NB4 (cell line): ENCODE measurements at places on chromosomes 7 and 10.

GRCh38 chr7:44289341-44290251 lies 35.8 kb downstream of the CAMK2B start:
- no peak for DNase-seq

DNA sequence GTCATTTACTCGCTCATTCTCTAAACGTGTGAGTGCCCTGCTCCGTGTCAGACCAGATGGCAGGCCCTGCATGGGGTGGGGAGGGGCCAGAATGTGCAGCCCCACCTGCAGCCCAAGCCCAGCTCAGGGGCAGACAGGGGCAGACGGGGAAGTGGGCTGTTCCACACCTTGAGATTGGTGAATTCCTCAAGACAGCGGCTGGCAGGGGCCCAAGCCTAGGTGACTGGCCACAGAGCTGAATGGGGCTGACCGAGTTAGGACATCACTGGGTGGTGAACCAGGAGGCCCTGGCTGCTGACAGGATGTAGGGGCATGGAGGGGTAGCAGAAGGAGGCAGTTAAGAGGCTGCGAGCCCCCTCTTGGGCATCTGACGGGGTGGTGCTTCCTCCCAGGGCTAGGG lies 79.1 kb downstream of the MGMT start:
- DNase-seq, result no peak

- DNase-seq, result no peak
These were observed 145.6 kb upstream of the PPP2R2D start for GRCh38 chr10:131755200-131755599.

- DNase-seq, result no peak
These were observed 59.8 kb upstream of the CYP2C9 start for GRCh38 chr10:94878649-94879048.

DNA sequence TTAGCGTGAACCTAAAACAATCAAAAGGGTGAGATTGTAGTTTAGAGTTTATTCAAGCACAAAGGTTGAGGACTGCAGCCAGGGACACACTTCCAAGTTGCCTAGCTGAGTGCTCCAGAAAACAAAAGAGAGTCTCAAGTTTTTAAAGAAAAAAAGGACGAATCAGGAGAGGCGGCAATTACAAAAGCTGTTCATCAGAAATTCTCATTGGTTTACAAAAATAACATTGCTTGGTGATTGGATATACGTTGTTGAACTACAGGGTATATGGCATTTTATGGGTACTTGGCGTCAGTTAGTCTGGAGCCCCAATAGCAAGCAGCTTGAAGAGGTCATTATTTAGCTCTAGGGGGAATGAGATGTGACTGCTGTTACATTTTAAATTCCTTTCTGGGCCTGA lies 11.5 kb downstream of the ZNF438 start:
- no peak for DNase-seq

GRCh38 chr7:68622500-68622899 lies 975.8 kb upstream of the AUTS2 start:
- no peak for DNase-seq

DNA sequence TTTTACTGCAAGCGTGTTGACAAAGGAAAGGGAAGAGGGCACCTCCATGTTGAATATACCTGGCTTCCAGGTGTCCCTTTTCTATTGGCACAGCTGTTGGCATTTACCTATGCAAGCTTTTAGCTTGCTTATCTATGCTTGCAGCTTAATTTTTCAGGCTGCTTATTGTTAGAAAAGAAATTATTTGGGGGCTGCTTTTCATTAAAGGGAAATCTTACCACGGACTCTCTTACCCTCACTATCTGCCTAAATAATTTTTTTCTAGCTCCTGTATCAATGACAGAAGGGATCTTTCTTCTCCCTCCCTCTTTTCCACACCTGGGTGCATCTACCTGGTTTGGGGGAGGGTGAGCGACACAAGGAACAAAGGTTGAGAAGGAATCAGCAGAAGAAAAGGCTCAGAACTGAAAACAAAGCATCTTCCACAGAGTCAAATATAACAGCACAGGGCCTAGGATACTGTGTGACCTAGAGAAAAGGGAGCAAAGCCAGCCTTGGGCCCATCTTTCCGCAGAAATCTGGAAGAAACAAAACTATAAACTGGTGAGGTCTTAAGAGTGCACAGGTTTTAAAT lies 15.2 kb upstream of the GJC3 start:
- no peak for DNase-seq

DNA sequence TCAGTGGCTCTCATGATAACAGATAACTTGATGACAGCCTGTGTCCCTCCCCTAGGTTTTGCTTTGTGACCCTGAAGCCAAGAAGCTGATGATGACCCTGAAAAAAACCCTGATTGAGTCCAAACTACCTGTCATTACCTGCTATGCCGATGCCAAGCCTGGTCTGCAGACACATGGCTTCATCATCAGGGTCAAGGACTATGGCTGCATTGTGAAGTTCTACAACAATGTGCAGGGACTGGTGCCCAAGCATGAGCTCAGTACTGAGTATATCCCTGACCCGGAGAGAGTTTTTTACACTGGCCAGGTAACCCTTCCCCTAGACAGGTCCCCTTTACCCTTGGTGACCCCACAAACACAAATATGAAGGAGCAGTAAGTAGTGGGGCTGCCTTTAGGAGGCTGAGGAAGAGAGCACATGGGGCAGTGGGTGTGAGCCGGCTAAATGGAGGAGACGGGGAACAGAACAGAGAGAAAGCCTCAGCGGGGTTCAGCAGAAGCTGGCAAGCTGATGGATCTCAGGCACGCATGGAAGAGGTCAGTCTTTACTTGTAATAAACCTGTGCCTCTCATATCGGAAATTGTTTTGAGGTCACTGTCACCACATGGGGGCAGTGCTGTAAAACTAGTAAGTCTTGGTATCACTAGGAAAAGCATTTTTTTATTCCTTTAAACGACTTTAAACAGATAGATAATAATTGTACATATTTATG lies 20.2 kb downstream of the PDCD11 start:
- DNase-seq, result peak; percentile 80

- no peak for DNase-seq
These were observed 178.3 kb downstream of the PTN start for GRCh38 chr7:137165241-137165640.
